ENCODE measurements at places on chromosomes 1 and 21. TPM values are rescaled to one million over a fixed set of nuclear protein-coding genes. Genes with fewer than 3 reads are reported as not detected.

The EFNA3 gene
- 21.4 TPM for total RNA-seq

The THEM5 gene
- total RNA-seq: not detected

The CD2 gene
- 3.8 TPM for total RNA-seq

The SMPDL3B gene
- 27.4 TPM for total RNA-seq

The RNU1-4 gene
- total RNA-seq: 2,517 TPM

The KCNE1 gene
- 0.11 TPM for total RNA-seq

The FAM72B gene
- 6.5 TPM for total RNA-seq

The TBX15 gene
- total RNA-seq: not detected

The KNCN gene
- not detected for total RNA-seq

The TRIM46 gene
- total RNA-seq: 0.10 TPM

The LEFTY2 gene
- total RNA-seq: 0.53 TPM

The SFN gene
- total RNA-seq: 253 TPM

The ADGRB2 gene
- total RNA-seq: 1.6 TPM

The AXDND1 gene
- 7.9 TPM for total RNA-seq

The HSPA6 gene
- 1.0 TPM for total RNA-seq

The MAN1C1 gene
- 4.3 TPM for total RNA-seq

The COL8A2 gene
- total RNA-seq: 1.1 TPM

The C8A gene
- not detected for total RNA-seq

The PEAR1 gene
- total RNA-seq: 3.5 TPM

The PLEKHG5 gene
- total RNA-seq: 19.6 TPM

The MXRA8 gene
- total RNA-seq: 14.0 TPM

The BARHL2 gene
- not detected for total RNA-seq

The PBX1 gene
- 27.2 TPM for total RNA-seq

The CELA3B gene
- 0.42 TPM for total RNA-seq

The NUDT4B gene
- total RNA-seq: 1.7 TPM

The KLHDC7A gene
- 1.0 TPM for total RNA-seq

The CD84 gene
- total RNA-seq: 3.0 TPM

Measured in colonic mucosa (tissue), 4 donors.